ENCODE measurements at places on chromosomes 12 and 14.

DNA sequence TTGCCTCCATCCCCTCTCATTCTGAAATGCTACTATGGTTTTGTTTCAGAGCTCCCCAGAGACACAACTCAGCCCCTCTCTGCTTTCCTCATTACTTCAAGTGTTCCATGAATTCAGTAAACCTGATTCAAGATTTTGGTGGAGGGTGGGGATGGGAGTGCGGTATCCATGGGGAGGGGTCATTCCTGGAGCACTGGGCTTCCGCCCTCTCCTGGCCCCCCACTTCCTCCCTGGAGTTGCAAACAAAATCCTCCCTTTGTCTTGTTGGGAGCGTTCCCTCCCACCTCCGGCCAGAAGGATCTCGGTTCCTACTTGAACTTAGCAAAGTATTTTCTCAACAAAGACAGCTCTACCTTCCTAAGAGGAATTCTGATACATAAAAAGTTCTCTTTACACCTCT, 71.8 kb upstream of the LTA4H start:
- no peak for DNase-seq

- DNase-seq, result peak; percentile 29
These were observed 29.3 kb upstream of the KLRF1 start for GRCh38 chr12:9797722-9798619.

- DNase-seq, result no peak
These were observed 153.5 kb upstream of the HMGA2 start for GRCh38 chr12:65670775-65671174.

DNA sequence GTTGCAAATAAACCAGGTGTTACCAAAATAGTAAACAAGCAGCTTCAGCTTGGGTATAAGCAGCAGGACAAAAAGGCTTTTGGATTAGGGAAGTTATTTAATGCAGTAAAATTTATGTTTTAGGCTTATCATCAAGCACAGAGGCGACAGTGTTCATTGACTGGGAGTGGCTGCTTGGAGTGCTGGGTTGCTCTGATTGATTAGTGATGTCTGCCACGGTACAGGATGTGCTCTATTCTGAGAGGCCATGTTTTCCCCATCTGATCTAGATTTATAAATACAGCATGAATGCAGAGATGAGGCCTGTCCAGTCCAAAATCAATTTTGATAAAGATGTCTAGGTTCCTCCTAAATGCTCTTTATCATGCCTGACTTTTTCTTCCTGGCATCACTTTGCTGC, 83.5 kb downstream of the MAP1LC3B2 start:
- DNase-seq, result no peak

DNA sequence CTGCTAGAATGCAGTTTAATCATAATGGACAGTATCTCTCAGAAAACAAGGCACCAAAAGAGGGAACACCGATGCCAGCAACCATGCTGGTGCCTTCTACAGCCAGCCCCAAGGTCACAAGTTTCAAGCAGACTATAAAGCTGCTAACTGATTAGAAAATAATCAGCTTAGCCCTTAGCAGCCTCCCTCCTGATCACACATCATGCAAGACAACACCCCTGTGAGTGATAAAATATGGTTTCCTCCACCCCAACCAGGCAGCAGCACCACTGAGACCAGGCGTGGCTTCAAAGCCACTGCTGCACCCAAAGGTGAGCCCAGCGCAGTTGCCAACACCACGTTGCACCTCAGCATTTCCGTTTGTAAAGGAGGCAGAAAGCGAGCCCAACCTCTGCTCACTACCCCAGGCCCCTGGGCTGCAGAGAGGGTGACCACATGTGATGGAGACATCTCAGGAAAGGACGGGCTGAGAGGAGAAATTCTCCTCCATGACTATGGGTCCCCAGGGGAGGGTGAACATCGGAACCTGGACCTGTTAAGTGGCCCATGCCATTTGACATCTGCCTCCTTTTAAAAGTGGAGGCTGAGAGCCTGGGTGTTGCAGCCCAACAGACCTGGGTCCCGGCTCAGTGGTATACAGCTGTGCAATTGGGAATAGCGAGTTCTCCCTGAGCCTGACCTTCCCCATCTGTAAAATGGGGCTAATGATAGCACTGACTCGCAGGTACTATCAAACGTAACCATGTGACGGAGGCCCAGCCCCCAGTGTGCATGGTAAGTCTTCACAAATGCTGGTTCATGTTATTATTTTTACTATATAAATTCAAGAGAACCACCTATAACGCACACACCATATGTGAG, 11.5 kb downstream of the ZFP36L1 start:
- no peak for DNase-seq

DNA sequence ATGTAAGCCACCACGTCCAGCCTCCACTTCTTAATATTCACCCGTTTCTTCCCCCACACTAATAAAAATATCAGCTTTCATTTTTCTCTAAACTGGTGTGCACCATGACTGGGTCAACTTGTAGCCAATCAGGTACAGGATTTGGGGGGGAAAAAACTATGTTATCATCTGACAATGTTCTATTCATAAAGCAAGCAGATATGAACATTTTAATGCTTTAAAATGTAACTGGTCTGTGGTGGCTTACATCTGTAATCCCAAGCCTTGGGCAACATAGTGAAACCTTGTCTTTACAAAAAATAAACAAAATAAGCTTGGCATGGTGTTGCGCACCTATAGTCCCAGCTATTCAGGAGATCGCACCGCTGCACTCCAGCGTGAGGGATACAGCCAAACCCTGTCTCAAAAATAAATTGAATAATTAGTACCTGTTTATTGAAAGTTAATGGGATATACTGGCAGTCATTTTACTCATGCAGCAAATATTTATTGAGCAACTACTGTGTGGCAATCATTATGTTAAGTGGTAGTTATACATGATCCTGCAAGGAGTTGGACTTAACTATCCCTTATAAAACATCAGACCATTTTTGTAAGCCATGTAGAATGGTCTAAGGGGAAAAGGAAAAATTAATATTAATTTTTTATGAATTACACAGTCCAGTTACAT, 15.3 kb upstream of the ITPR2 start:
- no peak for DNase-seq

DNA sequence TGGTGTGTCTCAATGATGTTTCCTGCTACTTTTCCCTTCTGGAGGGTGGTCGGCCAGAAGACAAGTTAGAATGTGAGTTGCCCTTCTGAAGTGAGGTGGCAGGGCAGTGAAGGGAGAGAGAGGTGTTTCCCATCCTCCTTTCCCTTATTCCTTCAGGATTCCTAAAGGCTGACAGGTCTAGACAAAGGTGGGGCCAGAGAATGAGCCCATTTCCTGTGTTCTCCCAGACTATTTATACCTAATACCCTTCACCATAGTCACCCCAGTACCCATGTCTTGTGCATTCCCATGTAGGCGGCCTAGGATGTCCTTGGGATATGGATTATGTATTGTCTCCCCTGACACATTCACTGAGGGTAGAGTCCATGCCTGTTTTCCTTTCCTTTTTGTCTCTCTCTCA, 7.0 kb downstream of the DGKA start:
- DNase-seq, result no peak

GRCh38 chr14:84555493-84555892, 974.5 kb upstream of the FLRT2 start:
- no peak for DNase-seq

DNA sequence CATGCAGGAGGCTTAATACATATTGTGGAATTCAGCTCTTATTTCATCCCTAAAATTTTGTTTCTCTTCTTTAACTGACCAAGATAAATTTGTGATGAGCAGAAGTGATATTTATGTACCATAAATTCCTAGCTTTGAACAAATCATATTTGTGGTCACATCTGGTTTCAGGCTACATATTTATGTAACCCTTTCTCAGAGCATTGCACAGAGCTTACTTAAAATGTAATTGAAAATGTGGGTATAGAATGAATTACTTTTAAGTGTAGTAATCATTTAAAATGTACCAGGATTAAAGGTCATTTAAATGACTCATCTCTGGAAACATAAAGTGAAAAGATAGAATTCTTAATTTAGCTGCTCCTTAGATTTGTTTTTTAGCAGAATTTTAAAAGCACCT, 129.9 kb upstream of the FRMD6 start:
- DNase-seq, result no peak

GRCh38 chr12:57765003-57765697, 1.7 kb downstream of the CYP27B1 start:
- no peak for DNase-seq

- DNase-seq, result no peak
These were observed 113.5 kb downstream of the TMTC2 start for GRCh38 chr12:82800185-82800584.

- DNase-seq, result no peak
These were observed 7.6 kb downstream of the EML1 start for GRCh38 chr14:99800781-99801180.

DNA sequence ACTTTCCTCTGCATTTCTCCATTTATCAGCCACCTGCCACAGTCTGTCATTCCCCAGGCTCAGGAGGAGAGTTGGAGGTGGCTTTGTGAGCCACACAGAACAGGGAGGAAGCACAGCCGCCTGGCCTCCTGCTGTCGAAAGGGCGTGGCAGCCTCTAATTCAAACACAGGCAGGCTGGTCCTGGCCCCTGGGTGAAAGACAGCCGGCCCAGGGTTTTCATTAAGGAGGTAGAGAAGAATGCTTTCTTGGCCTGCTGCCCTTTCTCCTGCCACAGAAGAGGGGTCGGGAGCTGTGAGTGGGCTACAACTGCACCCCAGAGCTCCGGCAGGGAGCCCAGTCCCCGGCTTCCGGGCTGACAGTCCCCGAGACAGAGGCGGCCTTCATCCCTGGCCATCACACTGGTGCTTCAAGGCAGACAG, 108.6 kb upstream of the FZD10 start:
- no peak for DNase-seq

- DNase-seq, result no peak
These were observed 265.7 kb downstream of the AKAP6 start for GRCh38 chr14:32594766-32595165.

GRCh38 chr12:108630481-108631207, 3.0 kb downstream of the SELPLG start:
- DNase-seq, result no peak

DNA sequence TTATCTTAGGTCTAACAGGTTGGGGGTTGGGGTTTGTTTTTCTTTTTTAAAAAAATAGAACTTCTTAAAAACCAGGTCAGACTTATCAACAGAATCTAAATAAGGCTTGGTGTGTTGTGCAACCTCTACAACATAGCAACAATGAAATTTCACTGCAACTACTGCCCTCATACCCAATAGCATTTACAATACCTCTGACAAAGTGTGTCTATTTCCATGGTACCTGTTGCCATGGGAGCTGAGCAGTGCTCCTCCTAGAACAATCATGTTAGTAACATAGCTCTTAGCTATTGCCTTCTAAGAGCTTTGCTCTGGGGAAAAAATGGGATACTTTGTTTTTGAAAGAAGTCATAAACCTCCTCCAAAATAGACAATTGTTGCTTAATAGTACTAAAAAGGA, 103.3 kb upstream of the CCDC175 start:
- DNase-seq, result no peak

- DNase-seq, result no peak
These were observed 4.3 kb upstream of the KRT72 start for GRCh38 chr12:52605542-52605941.

DNA sequence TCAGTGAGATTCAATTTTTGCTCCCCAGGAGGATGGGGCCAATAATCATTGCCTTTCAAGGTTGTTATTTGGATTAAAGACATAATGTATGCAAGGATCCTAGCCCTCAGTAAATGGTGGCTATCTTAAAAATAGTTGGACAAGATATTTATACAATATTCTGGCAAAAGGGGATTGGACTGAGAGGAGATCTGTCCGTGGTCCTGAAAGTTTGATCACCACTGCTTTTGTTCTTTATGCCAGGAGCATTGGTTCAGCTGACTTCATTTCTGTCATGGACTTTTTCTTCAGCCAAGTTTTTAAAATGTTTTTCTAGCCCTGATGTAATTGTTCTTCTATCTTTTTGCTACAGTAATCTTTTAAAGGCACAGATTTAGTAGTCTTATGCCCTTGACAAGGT, 70.2 kb upstream of the TCL1A start:
- DNase-seq, result no peak

DNA sequence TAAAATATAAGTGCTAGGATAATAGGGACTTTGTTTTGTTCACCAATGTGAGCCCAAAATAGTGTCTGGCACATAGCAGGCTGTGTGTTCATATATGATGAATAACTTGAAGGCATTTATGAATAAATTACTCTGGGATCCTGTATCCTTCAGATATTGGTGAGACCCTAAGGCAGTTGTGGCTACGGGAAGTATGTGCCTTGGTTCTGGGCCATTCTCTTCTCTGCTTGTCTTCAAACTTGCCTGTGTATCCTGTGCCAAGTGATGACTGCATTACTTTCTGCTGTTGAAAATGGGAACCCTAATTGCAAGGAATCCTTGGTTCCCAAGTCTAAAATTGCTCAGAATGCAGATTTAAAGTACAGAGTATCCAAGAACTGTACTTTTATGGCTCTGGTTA, 67.6 kb upstream of the KTN1 start:
- no peak for DNase-seq

GRCh38 chr14:82070040-82070439, 536.4 kb upstream of the SEL1L start:
- no peak for DNase-seq

DNA sequence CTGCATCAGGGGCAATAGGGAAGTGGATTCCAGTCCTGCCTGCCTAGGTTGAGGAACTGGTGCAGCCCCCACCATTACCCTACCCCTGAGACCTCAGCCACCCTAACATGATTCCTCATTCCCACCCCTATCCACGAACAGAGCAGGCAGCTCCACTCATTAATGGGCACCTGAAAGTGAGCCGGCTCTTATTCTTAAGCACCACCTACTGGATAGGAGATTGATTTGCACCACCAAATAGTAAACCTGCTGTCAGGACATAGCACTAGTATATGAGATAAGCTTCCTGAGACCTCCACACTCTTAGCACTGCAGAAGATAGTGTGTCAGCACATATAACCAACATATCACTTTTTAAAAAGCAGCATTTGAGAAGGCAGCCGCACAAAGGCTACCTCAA, 573.2 kb downstream of the SOX5 start:
- no peak for DNase-seq

DNA sequence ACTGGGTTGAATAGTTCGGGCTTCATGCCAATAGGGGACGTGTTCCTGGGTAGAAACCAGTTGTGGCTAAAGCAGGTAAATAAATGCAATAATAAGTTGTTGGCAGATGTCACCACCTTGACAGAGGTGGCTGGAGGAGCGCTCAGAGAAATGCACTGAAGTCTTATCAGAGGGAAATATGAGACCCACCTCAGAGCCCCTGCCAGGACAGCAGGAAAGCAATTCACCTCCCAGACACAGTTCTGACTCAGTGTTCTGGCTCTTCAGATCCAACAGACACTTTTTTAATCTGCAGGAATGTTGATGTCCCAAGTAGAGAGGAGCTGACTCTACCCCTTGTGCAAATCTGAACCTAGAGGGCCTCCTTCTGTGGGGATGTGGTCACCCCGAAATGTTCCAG, 687.1 kb upstream of the FBXO33 start:
- DNase-seq, result no peak

DNA sequence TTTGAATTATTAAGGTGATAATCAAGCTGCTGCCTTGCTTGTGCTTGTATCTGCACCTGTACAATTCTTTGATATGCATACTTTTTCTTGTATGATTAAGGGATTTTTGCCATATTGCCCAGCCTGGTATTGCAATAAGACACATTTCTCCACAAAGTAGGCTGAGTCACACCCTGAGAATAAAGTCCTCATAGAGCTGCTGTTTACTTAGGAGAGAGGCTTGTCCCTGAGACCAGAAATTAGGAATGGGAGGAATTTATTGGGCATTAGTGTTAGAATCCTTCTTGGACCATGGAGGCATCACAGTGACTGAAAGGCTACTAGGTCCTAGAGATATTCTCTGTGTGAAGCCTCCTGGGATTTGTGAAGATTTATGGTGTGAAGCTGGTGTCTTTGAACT, 506.8 kb upstream of the FBXO33 start:
- no peak for DNase-seq

All from stimulated activated CD8-positive, alpha-beta memory T cell treated with anti-CD3 and anti-CD28 coated beads, Interleukin-7, amount 100 ng/mL, for 1 hour (primary cell).